ENCODE measurements at places on chromosomes 2 and 18.
A peak's percentile ranks its signal among the peaks of the same experiment; 100 is the strongest.

GRCh38 chr2:181025004-181025403 is 44.6 kb downstream of the UBE2E3 start:
- no peak for DNase-seq

DNA sequence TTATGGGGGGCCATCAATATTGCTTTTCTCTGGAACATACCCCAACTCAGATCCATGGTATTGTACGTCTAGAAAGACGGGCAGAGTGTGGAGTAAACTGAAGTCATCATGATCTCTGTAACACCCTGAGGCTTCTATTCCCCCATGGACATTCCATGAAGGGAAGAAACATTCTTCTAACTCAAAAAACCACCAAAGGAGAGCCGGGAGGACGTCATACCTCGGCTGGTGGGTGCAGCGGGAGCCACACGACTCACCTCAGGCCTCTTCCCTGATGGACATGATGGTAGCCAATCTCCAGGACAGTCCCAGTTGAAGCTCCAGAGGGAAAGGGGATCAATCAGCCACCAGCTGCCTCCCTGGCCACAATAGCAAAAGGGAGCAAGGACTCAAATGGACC is 127.3 kb downstream of the MREG start:
- DNase-seq, result no peak

DNA sequence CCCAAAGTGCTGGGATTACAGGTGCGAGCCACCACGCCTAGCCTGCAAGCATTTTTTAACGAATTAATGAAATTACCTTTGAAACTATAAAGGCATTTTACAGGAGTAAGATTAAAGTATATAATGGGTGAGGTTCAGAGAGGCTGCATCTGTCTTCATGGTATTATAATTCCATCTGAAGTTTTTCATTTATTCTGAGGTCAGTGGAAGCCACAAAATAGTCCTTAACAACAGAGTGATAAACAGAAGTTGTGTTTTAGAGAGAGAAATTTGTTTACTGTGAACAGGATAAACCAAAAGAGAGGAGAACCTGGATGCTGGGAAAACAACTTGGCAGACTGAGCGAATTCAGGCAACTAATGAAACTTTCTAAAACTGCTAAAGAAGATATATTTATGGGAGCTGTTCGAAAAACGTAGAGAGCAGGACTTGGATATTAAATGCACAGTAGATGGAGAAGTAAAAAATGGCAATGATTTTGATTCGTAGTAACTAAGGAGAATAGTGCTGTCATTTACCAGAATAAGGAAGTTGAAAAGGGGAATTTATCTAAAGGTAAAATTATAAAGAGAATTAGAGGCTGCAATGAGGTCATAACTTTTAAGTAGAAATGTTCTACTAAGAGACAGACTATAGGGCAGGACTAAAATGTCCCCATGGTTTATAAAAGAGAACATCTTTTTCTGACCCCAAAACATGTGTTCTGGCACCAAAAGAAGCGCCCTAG is 37.9 kb upstream of the ITGA4 start:
- DNase-seq, result no peak

DNA sequence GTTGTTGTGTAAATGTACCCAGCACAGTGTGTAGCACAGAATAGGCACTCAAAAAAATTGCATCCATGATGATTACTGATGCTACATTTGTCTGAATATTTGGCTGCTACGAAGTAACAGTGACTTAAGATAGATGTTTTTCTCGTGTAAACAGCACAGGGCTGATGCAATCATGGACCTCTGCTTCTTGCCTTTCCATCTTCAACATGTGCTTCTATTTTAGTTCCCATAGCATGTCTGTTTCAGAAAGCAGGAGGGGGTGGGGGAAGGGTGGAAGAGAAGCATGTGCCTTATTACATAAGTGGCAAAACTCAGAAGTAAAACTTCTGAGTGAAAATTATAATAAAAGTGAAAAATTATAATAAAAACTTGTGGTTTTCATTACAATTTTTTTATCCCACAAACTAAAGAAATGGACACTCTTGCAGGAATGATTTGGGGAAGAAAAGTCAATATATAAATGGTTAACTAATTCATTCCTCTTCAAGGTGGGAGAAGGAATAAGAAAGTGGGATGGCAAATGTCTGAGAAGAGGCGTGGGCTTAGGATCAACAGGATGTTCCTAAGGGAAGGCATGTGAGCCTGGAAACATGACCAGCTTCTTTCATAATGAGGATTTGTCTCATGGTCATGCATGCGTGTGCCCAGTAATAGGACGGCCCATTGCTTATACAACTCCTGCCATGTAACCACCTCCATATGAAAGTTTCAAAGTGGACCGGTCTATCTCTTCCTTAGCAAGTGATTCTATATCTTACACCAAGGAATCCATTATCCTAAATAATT is 27.2 kb downstream of the CCBE1 start:
- DNase-seq, result no peak

DNA sequence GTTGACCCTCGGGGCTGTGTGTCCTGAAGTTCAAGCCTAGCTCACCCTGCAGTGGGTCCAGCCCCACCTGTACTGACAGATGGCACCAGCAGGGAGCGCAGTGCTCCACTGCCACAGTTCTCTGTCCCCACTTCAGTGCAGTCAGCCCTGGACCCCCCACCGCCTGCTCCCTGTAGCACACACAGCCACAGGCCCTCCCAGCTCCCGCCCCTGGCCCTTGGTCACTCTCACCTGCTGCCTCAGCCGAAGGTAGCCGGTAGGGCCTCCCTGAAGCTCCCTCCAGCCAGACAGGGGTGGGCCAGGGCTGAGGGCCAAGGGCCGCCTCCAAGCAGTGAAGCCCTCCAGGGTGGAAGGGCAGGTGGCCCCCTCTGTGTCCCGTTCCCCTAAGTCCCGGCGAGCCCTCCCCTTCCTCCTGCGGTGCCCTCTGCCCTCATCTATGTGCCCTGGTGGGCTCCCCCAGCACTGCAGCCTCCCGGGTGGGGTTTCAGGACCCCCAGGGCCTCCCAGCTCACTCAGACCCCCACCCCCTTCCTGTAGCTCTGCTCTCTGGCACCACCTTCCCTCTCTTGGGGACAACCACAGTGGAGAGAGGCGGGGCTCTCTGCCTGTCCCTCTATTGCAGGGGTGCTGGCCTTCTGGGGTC is 10.8 kb upstream of the ALPP start:
- no peak for DNase-seq

DNA sequence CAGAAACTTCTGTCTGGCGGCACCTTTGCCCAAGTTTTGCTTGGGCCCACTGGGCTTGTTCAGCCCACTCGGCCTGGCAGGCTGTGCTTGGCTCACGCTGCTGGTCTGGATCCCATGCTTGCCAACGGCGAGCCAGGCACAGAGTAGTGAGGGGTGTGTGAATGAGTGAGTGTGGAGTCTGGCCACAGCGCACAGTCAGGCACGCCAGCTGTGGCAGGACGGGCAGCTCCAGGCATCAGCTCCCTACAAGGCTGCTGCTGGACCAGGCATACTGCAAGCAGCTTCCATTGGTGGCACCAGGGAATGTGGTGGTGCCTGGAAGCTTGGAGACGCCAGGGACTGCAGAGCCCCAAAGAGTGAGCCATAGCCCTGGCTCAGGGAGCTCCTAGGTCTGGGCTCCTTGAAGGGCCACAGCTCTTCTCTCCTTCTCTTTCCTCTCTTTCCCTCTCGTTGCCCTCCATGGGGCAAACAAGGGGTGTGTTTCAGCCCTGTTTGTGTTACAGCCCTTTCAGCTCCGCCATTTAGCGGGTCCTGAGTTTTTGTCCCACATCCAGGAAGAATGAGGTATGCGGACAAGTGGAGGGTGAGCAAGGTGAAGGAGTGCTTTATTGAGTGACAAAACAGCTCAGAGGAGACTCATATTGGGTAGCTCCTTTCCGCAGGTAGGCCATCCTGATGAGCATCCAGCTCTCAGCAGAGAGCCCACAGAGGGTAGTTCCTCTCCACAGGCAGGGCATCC is 73.0 kb downstream of the AGPS start:
- DNase-seq, result no peak

DNA sequence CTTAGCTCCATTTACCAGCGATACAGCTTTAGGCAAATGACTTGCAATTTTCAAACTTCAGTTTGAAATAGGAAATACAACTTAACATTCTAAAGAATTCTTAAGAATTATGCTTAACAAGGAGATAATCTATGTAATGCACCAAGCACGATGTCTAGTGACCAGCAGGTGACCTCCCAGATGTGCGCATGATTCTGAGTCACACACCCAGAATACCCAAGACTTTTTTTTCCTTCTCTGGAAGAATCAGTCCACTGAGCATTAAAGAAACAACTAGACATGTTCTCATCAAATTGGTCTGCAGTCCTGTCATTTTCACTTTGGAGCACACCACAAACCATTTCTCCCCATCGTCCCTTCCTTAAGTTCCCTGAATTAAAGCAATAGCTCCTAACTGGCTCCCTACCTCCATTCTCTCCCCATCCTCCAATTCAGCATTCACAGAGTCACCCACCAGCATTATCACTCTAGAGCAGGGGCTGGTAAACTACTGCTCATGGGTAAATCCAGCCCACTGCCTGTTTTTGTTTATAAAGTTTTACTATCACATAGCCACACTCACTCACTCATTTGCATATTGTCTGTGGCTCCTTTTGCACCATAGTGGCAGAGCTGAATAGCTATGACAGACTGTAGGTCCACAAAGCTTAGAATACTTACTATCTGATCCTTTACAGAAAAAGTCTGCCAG is 13.2 kb downstream of the EVA1A start:
- DNase-seq, result no peak

DNA sequence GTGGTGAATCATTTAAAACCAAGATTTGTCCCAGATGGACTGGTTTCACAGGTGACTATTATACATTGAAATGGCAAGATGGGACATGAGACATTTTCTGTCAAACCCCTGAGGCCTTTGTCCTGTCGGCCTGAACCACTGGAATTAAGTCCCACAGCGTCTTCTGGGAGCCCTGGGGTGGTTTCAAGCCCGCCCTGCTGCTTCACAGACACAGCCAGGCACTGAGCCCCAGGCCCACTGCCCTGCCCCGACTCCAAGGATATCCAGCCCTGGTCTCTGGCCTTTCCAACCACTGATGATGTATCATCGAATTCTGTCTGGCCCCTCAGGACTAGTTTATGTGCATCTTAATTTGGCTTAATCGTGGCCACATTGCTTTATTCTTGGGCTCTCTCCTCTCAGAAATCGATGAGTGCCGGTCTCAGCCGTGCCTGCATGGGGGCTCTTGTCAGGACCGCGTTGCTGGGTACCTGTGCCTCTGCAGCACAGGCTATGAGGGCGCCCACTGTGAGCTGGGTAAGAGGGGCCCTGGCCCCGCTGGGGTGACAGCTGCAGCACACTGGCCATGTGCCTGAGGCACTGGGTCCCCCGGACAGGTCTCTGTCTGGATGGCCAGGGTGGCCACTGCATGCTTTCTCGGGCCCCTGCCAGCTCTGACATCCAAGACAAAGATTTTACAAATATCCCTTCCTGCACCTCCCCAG is 39.5 kb downstream of the MTERF4 start:
- DNase-seq, result no peak

DNA sequence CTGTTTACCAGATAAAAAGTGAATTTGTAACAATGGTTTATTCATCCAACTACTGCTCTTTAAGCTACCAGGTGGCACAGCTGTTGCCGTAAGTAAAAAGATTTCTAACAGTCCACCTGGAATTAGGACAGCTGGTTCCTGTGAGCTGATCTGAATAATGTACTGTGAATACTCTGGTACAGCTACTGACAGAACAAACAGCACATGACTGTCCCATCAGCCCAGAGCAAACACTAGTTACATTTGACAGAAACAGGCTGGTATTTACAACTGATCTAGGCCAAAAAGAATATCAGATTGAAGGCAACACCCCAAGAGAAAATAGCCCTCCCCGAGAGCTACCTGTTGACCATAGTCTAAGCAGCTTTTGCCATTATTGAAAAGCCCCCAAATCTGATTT is 840.4 kb downstream of the CPS1 start:
- DNase-seq, result no peak

DNA sequence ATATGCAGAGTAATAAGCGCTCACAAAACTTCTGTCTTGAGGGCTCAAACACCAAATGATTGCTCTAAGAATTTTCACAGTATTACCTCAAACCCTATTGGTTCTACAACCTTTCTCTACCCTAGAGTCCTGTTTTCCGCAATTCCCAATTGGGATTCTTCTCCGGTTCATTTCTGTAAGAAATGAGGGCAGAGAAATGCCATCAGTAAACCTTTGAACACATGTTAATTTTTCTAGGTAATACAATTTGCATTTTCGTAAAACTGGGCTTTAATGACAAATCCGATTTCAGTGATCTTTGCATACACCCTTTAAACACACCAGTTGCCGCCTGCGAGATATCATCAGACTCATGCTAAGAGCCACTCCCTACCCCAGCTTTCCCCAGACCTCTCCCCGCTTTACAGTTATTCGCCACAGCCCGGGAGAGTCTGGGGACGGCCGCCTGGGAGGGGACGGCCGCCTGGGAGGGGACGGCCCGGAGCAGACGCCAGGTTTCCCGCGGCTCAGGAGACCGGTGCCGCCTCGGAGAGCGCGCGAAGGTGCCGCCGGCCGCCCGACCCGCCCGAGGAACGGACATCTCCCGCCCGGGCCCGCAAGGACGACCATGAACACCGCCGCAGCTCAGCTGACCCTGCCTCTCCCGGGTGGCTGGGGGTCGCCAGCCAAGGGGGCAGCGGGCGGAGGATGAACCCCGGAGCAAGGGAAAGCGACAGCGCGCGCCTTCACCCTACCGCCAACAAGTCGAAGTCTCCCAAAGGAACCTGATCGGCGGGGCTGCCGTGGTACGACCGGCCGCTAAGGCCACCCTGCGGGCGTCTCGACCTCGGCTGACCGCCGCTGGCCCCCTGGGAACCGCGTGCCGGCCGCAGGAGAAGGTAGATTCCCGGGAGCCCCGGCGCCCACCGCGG is 463 bp downstream of the SMC6 start:
- DNase-seq, result peak; percentile 34

DNA sequence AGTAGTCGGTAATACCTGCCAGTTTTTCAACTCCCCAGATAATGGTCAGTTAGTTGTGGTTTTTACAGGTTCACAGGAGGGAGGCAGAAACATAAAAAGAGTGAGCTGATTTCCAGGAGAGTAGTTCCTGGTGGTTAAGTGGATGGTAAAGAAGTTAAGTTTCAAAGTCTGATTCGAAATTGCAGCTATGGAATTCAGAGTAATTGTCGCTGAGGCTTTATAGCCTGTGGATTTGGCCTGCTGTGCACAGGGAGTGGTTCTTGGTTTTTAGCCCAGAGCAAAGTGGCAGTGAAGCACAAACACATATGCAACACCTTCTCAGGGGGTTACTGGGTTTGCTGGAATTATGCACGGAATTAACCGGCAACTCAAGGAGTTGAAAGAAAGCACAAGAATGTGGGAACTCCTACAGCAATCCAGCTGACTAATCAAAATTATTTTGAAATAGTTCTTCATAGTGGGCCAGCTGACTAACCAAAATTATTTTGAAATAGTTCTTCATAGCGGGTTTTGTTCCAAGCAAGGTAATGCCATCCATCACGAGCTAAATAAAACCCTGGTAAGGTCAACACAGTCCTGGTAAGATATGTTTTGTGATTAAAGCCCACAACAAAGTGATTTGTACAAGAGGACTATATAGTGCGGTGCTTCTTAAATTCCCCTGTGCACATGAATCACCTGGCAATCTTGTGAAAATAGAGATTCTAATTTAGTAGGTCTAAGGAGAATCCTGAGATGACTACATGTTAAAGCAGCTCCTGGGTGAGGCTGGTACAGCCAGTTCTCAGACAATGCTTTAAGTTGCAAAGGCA is 94.4 kb downstream of the SGPP2 start:
- no peak for DNase-seq

GRCh38 chr2:109638795-109639194 is 24.6 kb downstream of the SOWAHC start:
- DNase-seq, result no peak

GRCh38 chr2:178229927-178230326 is 35.6 kb downstream of the OSBPL6 start:
- no peak for DNase-seq

- DNase-seq, result no peak
Observed at GRCh38 chr18:63905361-63905760, 2.4 kb upstream of the SERPINB10 start.
